ENCODE measurements at places on chromosomes 16 and 17. TPM values are rescaled to one million over a fixed set of nuclear protein-coding genes. Genes with fewer than 3 reads are reported as not detected.

GRCh38 chr16:88993946-88994600, 17.1 kb upstream of the CBFA2T3 start:
- peaks cover 2% of the 10 kb centered on the region for H3K4me1 ChIP-seq
- H3K36me3 ChIP-seq = peaks cover 2% of the 10 kb centered on the region
- H3K27ac ChIP-seq = no peak overlapping the region
- H3K4me3 ChIP-seq = no peak overlapping the region
- peaks cover under 1% of the 10 kb centered on the region for H3K27me3 ChIP-seq
- DNase-seq = no peak

GRCh38 chr16:70160821-70161220, 12.8 kb upstream of the CLEC18C start:
- no peak overlapping the region for H3K4me3 ChIP-seq
- no peak for DNase-seq
- H3K4me1 ChIP-seq = no peaks in the 10 kb centered on the region
- peaks cover 16% of the 10 kb centered on the region for H3K36me3 ChIP-seq
- H3K27ac ChIP-seq = no peak overlapping the region

- peaks cover 12% of the 10 kb centered on the region for H3K27me3 ChIP-seq
- H3K36me3 ChIP-seq = no peaks in the 10 kb centered on the region
- no peak overlapping the region for H3K27ac ChIP-seq
- no peak for DNase-seq
- H3K4me3 ChIP-seq = no peak overlapping the region
Observed at GRCh38 chr17:32958418-32958817, 30.5 kb downstream of the TMEM98 start.

DNA sequence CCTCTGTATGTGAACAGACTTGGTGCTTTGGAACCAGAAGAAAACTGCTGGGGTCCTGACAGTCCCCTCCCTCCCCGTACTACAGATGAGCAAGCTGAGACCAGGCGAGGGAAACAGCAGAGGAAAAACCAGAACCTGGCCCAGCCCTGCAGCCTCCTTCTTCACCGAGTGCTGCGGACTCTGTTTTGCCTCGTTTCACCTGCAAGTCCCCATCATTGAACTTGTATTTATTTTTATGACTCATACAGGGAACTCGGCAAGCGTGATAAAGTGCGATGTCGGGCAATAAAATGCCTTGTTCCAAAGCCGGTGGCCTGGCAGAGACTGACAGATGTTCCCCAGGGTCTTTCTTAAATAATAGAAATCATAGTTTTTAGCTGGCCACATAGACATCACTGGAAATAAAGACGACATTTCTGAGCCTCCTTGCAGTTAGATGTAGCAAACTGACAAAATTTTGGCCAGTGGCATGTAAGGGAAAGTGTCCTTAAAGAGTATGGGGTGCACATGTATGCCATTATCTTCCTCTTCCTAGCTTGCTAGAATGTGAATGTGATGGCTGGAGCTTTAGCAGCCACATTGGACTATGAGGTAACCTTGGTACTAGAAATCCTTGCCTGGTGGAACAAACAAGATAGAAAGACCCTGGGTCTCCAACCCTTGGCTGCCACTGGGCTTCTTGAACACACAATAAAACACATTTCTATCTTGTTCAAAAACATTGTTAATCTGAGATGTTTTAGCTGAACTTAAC, 128.6 kb downstream of the IRF8 start:
- H3K4me1 ChIP-seq = no peaks in the 10 kb centered on the region
- DNase-seq = no peak
- no peaks in the 10 kb centered on the region for H3K36me3 ChIP-seq

The GSG1L gene
- total RNA-seq = not detected

The SLC22A31 gene
- total RNA-seq = 0.49 TPM

The KRTAP9-9 gene
- total RNA-seq = not detected

- H3K27ac ChIP-seq = peak overlapping the region; percentile 31
- peak; percentile 71 for DNase-seq
- H3K4me3 ChIP-seq = no peak overlapping the region
- H3K27me3 ChIP-seq = no peaks in the 10 kb centered on the region
- H3K4me1 ChIP-seq = peaks cover 10% of the 10 kb centered on the region
Observed at GRCh38 chr16:976389-976931, 5.1 kb upstream of the SOX8 start.

The CETP gene
- total RNA-seq = 0.14 TPM

DNA sequence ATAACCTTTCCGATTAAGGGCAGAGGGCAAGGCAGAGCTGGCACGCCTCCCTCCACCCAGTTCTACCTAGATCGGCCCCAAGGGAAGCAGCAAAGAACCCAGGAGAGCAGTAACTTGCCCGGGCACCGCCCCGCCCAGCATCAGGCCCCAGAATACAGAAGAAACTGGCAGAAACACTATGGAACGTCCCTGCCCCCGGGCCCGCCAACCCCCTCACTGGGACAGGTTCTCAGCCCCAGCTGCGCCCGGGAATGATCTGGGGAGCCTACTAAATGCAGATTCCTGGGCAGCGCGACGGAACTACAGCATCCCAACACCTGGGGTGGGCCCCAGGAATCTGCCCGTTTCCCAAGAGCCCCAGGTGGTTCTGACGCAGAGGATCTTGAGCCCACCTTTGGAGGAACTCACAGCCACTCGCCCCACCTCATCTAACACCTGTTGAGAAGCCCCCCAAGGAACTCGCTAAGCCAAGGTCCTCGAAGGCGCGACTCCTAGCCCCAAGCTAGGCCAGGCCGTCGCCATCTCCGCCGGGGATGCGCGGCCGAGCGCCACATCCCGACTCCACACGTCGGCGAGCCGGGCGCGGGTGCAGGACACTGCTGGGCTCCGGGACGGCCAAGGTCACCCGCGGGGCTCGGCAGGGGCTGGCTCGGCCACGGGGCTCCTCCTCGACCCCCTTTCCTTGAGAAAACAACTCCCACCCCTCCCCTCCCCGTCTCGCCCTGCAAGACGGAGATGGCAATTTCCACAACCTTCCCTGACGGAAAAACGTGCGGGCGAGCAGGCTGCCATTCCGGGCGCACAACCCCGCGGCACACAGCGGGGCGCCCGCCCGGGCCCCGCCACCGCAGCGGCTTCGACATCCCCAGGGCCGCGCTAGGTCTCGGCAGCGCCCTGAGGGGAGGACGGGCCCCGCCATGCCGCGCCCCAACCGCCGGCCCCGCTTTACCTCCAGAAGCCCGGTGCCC, 913 bp downstream of the CDIP1 start:
- H3K27me3 ChIP-seq = no peaks in the 10 kb centered on the region
- H3K36me3 ChIP-seq = peaks cover 23% of the 10 kb centered on the region
- peak; percentile 27 for DNase-seq
- H3K27ac ChIP-seq = peak overlapping the region; percentile 77

DNA sequence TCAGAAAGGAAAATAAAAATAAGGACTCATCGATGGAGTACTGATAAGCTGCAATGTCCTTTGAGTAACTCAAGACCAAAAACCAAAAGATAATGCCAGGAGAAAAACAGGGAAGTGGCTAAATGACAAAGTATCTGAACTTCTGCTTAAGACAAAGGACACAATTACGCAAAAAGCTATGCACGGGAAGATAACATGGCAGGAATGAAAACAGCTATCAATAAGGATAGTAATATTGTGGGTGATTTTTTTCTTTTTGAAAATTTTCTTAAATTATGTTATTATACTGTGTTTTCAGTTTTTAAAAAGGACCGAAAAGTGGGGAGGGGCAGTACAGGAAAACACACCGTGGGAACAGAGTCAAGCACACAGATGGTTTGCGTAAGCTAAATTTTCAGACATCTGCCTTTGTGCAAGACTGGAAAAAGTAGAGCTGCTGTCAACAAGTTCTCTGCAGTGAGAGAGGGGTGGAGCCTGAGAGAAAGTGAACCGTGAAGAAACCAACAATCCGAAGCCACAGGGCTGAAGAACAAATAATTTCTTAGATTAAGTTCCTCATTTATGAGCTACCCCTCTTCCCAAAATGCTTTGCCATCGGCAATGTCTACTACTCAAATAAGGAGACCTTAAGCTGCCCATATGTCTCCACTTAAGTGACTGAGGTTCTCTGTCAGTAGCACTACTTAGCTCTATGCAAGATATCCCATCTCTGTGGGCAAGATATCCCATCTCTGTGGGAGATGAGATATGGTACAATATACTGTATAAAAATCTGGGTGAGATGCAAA, 99.9 kb upstream of the CORO6 start:
- no peaks in the 10 kb centered on the region for H3K27me3 ChIP-seq
- DNase-seq = peak; percentile 38
- peaks cover 19% of the 10 kb centered on the region for H3K36me3 ChIP-seq
- peak overlapping the region; percentile 47 for H3K4me3 ChIP-seq

The TBC1D3K gene
- not detected for total RNA-seq

DNA sequence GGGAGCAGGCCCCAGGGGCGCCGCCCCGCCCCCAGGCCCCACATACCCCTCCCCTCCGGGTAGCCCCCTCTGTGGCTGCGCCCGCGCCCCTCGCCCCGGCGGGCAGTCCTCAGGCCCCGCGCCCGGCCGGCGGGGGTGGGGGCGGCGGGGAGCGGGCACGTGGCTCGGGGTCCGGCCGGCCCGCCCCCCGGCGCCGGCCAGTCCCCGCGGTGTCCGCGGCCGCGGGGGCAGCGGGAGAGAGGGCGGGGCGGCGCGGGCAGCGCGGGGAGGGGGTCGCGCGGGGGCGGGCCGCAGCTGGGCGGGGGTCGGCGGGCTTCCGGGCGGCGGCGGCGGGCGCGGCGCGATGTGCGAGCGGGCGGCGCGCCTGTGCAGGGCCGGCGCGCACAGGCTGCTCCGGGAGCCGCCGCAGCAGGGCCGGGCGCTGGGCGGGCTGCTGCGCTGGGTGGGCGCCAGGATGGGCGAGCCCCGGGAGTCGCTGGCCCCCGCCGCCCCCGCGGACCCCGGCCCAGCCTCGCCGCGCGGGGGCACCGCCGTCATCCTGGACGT, 335 bp downstream of the NECAB2 start:
- H3K36me3 ChIP-seq = no peaks in the 10 kb centered on the region
- no peaks in the 10 kb centered on the region for H3K4me1 ChIP-seq
- no peak overlapping the region for H3K27ac ChIP-seq
- H3K27me3 ChIP-seq = peaks cover 16% of the 10 kb centered on the region
- no peak overlapping the region for H3K4me3 ChIP-seq
- DNase-seq = no peak

GRCh38 chr17:72580321-72581127, 459.7 kb downstream of the SOX9 start:
- no peaks in the 10 kb centered on the region for H3K27me3 ChIP-seq
- no peak overlapping the region for H3K4me3 ChIP-seq
- no peaks in the 10 kb centered on the region for H3K36me3 ChIP-seq
- H3K4me1 ChIP-seq = no peaks in the 10 kb centered on the region
- no peak overlapping the region for H3K27ac ChIP-seq

The SCNN1G gene
- total RNA-seq = not detected

- peaks cover 26% of the 10 kb centered on the region for H3K27me3 ChIP-seq
- H3K27ac ChIP-seq = no peak overlapping the region
- peak; percentile 43 for DNase-seq
- no peaks in the 10 kb centered on the region for H3K36me3 ChIP-seq
- peak overlapping the region; percentile 66 for H3K4me3 ChIP-seq
Observed at GRCh38 chr17:42675965-42676423, 800 bp downstream of the PLEKHH3 start.

DNA sequence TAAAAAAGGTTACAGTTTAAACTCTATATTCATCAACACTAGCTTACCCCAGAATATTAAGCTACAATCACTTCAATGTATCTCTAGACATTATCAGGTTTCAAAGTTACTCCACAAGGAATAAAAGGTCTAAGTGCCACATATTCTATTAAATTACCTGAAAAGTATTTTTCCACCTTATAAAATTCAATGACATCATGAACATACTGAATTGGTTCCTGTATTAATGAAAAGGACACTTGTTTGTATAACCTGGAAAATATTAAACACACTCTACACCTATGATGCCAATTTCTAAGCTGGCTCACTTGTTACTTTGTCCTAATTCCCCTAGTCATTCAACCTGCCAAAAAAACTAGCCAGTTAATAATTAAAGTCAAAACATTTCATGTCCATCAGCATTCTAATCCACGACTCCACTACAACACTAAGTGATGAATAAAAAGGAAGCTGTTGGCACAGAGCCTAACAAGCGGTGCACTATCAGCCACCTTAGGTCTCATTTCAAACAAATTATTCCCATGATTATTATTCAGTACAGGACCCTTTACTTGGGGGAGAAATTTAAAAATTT, 12.2 kb downstream of the MED13 start:
- no peak for DNase-seq
- peaks cover 40% of the 10 kb centered on the region for H3K36me3 ChIP-seq
- H3K27ac ChIP-seq = no peak overlapping the region

GRCh38 chr17:40326014-40326831, 17.2 kb downstream of the RARA start:
- DNase-seq = peak; percentile 76
- peaks cover 17% of the 10 kb centered on the region for H3K36me3 ChIP-seq
- H3K27ac ChIP-seq = peak overlapping the region; percentile 84

DNA sequence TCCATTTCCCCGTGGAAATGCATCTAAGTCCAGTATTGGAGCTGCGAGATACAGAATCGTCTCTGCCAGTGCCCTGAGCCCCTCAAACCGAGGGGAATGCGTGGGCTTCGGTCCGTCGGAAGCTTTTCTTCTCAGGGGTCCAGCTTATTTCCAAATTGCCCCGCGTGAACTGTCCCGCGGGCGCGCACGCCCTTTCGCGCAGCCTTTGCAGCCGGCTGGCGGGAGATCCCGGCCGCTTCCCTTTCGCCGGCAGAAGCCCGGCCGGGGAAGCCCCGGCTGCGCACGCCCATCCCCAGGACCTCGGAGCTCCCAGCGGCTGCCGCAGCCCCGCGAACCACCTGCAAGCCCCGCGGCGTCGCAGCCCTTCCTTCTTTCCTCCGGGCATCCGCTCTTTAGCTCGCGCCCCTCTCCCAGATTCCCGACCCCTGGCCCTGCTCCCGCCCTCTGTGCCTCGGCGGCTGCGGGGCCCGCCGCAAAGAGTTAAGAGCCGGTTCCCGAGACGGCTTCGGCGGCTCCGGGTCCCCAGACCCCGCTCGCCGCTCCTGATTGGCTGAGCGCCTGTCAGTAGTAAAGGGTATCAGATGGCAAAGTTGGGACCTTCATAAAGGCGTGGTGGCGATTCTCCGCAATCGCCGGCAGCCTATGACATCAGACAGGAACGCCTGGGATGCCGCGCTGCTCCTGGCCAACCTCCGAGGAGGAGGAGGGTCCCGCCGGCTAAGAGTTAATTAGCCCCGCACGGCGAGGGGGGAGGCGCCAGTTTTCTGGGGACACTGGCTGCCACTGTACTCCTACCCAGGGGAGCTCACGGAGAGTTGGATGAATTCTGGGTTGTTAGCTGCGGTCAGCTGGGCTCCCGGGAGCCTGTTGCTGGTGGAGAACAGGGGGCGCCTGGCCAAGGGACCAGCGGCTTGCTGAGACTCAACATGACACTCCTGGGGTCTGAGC, at the start of gene MYOCD:
MYOCD (plus strand) TSS at position 628 of the 948 bp plus-strand sequence; CDS start at position 927, 299 bp downstream.
- DNase-seq = peak; percentile 6
- H3K27me3 ChIP-seq = peaks cover 30% of the 10 kb centered on the region
- no peak within 1 kb of the TSS for H3K27ac ChIP-seq
- no peaks in the 10 kb centered on the region for H3K36me3 ChIP-seq
- no peak within 1 kb of the TSS for H3K4me3 ChIP-seq

- no peak overlapping the region for H3K4me3 ChIP-seq
- DNase-seq = no peak
- no peaks in the 10 kb centered on the region for H3K27me3 ChIP-seq
- H3K4me1 ChIP-seq = no peaks in the 10 kb centered on the region
- H3K36me3 ChIP-seq = no peaks in the 10 kb centered on the region
Observed at GRCh38 chr16:59289151-59289550, 555.0 kb upstream of the GOT2 start.

- H3K4me1 ChIP-seq = no peaks in the 10 kb centered on the region
- H3K27me3 ChIP-seq = no peaks in the 10 kb centered on the region
- no peak for DNase-seq
- no peaks in the 10 kb centered on the region for H3K36me3 ChIP-seq
Observed at GRCh38 chr17:46877466-46877865, 26.1 kb downstream of the WNT9B start.

- H3K27me3 ChIP-seq = no peaks in the 10 kb centered on the region
- no peak overlapping the region for H3K27ac ChIP-seq
- no peak for DNase-seq
- no peaks in the 10 kb centered on the region for H3K36me3 ChIP-seq
- no peak overlapping the region for H3K4me3 ChIP-seq
- H3K4me1 ChIP-seq = peaks cover 12% of the 10 kb centered on the region
Observed at GRCh38 chr17:78529871-78530670, 47.1 kb downstream of the DNAH17 start.

The PRSS27 gene
- 2.3 TPM for total RNA-seq
